Smooth muscle cell of the coronary artery (primary cell): ENCODE measurements at places on chromosomes 5 and 9. TPM values are rescaled to one million over a fixed set of nuclear protein-coding genes. Genes with fewer than 3 reads are reported as not detected.

GPX3 gene
- 15.8 and 54.4 TPM in 2 replicates for total RNA-seq

RGS7BP gene
- 0.23 and 0.83 TPM in 2 replicates for total RNA-seq

MEGF10 gene
- under 0.01 TPM in 2 replicates for total RNA-seq

DNAI1 gene
- not detected in 2 replicates for total RNA-seq

WDR31 gene
- total RNA-seq: 0.83 and 5.3 TPM in 2 replicates

OR13C4 gene
- not detected in 2 replicates for total RNA-seq

NTNG2 gene
- 1.5 and 2.1 TPM in 2 replicates for total RNA-seq

ZNF883 gene
- 2.6 and 4.0 TPM in 2 replicates for total RNA-seq
